ENCODE measurements at places on chromosomes 5 and 9.

DNA sequence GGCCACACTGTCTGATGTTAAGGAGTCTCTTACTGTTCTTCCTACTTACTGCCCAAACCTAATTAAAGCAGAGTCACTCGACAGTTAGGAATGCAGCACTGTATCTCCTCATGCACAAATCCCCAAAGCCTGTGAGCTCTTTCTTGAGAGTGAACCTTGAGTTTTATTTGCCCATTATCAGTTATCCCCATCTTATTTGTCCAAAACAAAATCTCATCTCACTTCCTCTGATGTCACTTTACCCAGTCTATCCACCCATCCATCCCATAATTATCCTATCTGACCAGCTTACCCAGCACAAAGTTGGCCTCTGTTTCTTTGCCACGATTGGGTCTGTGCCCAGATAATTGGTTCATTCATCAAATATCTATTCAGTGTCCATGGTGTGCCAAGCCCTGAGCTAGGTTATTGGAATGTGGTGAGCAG is 250.8 kb downstream of the SLIT3 start:
- no peak for DNase-seq

GRCh38 chr9:127876764-127877562 is 512 bp downstream of the AK1 start:
- DNase-seq = no peak

- DNase-seq = no peak
Observed at GRCh38 chr9:22975951-22976350, 529.3 kb downstream of the DMRTA1 start.

DNA sequence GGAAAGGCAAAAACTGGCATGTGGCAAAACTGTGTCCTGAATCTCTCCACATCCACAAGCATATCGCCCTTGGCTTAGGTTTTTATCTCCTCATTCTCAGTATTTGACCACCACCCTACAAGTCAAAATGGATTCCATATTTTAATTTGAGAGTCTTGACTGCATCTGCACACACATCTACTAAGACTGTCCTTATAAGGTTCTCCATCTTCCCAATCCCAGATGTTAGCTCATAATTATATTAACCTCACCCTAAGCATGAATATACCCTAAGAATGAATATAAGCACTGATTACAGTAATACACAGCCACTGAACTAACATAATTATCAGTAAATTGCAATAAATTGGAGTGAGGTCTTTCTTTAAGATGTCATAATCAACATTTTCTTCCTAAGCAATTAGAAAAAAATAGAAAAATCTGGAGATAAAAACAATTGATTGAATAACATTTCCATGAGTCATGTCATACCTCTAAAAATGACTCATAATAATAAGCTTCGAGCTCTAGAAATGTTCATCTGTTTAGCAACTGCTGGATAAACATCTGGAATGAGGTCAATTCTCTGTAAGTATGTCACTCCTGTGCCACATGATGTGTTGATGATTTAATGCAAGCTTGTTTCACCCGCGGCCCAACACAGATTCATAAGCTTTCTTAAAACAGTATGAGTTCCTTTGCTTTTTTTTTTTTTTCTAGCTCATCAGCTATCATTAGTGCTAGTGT is 39.9 kb upstream of the PAM start:
- no peak for DNase-seq

GRCh38 chr9:82191082-82191770 is 202.7 kb downstream of the SPATA31D1 start:
- no peak for DNase-seq

DNA sequence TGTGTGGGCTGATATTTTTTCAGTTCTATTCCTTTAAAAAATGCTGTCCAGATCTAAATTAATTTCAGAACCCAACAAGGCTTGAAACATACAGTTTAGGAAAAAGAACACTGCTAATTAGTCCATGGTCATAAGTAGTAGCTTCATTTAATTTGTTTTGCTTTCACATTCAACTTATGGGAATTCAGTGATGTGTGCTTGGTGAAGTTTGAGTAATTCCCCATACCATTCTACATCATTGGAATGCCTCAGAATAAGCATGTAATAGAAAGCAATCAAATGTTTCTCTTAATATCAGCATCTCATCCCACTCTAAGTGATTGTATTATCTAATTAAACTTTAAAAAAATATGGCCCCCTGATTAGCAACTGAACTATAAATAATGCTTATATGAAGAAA is 2.7 kb downstream of the CNTLN start:
- no peak for DNase-seq

- no peak for DNase-seq
Observed at GRCh38 chr5:169880012-169880663, 100.2 kb downstream of the INSYN2B start.

DNA sequence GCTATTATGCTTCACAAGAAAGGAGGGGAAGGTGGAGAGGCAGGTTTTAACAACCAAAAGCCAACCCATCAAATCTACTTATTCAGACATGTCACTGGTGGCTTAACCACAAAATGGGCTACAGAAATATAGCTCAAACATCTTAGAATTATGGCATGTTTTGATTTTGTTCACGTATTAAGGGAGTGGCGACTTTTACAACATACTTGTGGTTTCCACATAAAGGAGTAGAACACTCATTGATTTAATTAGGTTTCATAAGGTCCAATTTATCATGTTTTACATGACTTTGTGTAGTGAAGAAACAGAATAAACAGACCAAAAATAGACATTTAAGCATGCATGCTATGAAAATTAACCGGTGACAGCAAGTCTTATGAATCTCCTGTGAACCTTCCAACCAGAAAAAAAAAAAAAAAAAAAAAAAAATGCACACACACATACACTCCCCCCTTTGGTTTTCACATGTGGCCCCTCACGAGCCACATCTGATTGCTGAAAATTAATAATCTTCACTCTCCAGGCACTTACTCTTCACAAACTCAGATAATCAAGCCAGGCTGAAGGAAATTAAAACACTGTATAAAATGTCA is 5.4 kb downstream of the ZNF608 start:
- no peak for DNase-seq

- DNase-seq = no peak
Observed at GRCh38 chr5:73182307-73182706, 9.3 kb downstream of the TMEM174 start.

- no peak for DNase-seq
Observed at GRCh38 chr5:109452661-109453060, 42.9 kb upstream of the PJA2 start.

DNA sequence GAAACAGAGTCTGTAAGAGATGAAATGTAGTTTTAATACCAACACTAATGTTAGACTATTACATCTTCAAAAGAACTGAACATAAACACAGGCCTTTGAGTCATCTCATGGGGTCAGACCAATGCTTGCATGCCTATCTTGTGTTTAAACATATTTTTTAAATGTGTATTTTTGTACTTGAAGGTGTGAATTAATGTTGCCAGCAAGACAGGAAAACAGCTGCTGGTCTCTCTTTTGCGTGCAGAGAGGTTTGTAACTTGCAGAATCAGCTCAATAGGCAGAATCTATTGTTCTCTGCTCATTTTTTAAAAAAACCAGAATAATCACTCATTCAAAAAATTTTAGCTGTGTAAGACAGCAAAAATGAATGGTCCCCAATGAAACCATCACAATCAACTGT is 180.2 kb downstream of the ALDH1A1 start:
- DNase-seq = no peak

- no peak for DNase-seq
Observed at GRCh38 chr9:72733895-72734294, 212.5 kb downstream of the TMC1 start.

- no peak for DNase-seq
Observed at GRCh38 chr5:84379749-84380148, 4.9 kb downstream of the EDIL3 start.

DNA sequence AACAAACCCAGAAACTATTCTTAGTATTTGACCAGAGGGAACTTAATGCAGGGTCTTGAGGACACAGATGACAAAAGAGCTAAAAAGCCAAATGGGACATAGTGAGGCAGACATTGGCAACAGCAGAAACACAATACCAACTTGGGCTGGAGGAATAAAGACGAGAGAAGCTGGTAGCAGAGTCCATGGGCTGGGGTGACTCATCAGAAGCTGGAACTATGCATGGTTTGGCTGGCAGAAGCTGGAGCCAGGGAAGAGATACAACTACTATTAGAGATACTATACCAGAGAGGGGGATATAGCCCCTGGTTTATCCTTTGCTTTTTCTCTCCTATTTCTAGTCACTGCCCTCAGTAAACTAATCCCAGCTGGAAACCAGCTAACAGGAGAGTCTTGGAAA is 29.2 kb upstream of the DPYSL3 start:
- DNase-seq = no peak

GRCh38 chr9:129282272-129282671 is 104.2 kb upstream of the IER5L start:
- no peak for DNase-seq

GRCh38 chr5:154002093-154002492 is 36.6 kb downstream of the FAM114A2 start:
- DNase-seq = peak; percentile 37

- no peak for DNase-seq
Observed at GRCh38 chr9:12815888-12816287, 41.1 kb downstream of the LURAP1L start.

DNA sequence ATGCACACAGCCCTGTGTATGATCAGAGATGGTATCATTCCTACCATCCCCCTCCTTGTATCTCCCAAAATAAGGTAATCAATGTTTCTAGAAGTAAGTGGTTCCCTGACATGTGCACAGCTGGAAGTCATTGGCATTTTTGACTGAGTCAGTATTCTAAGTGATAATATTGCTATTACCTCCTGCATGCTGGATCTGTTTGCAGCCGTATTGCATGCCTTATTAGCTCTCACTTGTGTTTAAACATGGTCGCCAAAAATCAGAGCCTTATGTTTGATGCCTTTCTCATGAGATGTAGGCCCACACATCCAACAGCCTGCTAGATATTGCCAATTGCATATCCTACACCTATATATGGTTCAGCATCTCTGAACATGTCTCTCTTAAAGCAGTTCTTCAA is 254.3 kb downstream of the CDH12 start:
- no peak for DNase-seq

GRCh38 chr9:92324889-92325268 is 271 bp downstream of the NOL8 start:
- no peak for DNase-seq

DNA sequence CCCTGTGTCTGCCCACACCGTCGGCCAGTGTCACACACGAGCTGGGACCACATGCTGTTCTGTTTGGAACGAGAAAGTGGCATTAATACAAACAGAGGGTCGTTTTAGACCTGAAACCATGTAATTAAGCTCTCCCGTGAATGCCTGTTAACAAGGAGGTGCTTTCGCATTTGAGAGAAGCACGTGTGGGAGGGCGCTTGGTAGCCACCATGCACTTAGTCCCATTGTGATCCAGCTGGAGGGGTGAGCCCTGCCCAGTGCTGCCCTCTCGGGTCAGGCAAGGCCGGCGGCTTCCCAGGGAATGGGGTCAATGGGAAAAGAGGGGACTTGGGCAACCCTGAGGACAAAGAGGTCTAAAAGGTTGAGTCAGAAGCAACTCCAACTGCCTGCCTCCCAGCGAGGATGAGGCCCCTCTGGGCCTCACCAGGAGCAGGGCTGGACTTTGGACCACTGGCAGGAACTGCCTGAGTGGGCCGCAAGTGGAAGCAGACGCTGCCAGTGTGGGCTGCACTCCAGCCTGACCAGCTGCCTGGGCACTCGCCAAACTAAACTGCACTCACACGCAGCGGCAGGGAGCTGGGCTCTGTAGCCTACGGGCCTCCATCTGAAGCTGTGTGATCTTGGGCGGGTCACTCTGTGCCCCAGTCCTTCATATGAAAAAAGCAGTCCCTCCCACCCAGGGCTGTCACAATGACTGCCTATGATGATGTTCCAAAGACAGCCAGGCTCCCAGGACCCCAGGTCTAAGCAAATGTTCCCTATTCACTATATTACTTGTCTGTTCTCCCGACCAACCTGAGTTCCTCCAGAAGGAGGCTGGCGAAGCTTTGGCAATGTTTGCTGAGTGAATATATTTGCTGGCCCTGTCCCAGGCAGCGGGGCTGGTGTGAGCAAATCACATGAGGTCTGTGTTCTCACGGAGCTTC is 195.7 kb downstream of the CDK5RAP2 start:
- peak; percentile 56 for DNase-seq

DNA sequence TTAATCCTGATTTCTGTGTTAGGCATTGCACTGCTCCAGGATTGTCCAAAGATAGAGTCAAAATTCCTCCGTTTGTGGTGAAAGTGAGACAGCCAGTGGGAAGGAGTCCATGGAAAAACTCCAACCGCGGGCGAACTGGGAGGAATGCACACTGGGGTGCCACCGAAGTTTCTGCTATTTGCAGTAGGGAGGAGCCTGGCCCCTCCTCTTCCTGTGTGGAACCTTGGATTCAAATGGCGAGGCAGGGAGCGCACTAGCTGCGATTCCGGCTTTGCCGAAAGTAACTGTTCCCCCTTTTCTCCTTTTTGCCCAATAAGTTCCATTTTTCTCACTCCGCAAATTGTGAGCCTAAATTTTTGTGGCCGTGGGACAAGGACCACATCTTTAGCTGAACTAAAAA is 9.3 kb downstream of the BAAT start:
- no peak for DNase-seq

GRCh38 chr5:67731886-67732285 is 483.7 kb upstream of the PIK3R1 start:
- no peak for DNase-seq

DNA sequence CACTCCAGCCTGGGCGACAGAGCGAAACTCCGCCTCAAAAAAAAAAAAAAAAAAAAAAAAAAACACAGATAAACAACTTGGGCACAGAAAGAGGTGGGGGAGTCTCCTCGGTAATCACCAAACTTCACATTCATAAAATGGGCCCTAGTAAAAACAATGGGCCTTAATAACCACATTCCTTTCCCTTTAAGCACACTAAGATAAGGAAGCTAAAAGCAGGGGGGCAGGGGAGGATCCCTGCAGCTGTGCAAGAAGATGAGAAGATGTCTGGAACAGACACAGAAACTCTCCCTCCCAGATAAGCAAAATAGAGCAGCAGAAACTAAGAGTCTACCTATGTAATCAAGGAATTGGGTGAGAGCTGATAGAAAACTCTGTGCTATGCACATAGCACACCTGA is 111.2 kb upstream of the FAM174A start:
- no peak for DNase-seq

GRCh38 chr5:125254267-125254666 is 507.8 kb upstream of the ZNF608 start:
- no peak for DNase-seq

DNA sequence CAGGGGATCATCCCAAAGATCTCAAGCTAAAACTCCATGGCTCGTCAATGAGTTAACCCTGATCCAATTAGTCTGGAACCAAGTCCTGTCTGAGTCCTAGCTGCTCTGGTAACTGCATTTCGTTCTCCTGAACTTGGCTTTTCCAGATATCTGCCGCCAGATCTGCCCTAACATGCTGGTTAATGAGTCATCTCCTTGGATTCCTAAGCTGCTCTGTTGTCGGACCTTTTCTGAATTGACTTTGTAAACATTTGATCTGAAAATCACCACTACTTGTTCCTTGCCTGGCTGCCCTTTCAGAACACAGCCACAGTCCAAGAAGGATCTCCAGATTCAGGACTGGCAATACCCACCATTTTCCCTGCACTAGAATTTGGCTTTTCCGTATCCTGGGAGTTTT is 473.0 kb downstream of the ZSWIM6 start:
- no peak for DNase-seq

GRCh38 chr5:31008231-31008630 is 185.3 kb upstream of the CDH6 start:
- DNase-seq = no peak

GRCh38 chr5:175021321-175021720 is 296.9 kb downstream of the MSX2 start:
- DNase-seq = no peak
